ENCODE measurements at places on chromosomes 1 and 21. TPM values are rescaled to one million over a fixed set of nuclear protein-coding genes. Genes with fewer than 3 reads are reported as not detected.

The SPRR2E gene
- total RNA-seq = not detected

The SH2D1B gene
- total RNA-seq = 0.66 TPM

The ZYG11A gene
- total RNA-seq = 0.09 TPM

The PCAT6 gene
- total RNA-seq = 1.0 TPM

DNA sequence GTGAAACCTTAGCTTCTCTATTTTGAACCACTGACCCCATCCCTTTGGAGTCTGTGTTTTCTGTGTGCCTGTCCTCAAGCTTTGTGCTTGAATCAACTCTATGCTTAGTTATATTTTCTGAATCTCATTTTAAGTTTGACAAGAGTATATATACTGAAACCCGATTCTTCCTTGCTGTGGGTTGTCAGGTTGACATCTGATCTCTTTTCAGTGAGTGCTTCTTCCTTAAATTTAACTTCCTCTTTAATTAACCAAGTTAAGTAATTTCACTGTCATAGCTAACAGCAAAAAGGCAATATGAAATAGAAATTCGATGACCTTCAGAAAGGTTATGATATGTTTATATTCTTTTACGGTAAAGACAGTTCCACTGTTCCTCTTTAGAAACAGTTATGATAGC is 69.4 kb downstream of the C1orf21 start:
- no peaks in the 10 kb centered on the region for H3K27me3 ChIP-seq
- no peaks in the 10 kb centered on the region for H3K36me3 ChIP-seq
- H3K4me1 ChIP-seq = no peaks in the 10 kb centered on the region
- DNase-seq = no peak
- H3K4me3 ChIP-seq = no peak overlapping the region
- H3K27ac ChIP-seq = no peak overlapping the region

DNA sequence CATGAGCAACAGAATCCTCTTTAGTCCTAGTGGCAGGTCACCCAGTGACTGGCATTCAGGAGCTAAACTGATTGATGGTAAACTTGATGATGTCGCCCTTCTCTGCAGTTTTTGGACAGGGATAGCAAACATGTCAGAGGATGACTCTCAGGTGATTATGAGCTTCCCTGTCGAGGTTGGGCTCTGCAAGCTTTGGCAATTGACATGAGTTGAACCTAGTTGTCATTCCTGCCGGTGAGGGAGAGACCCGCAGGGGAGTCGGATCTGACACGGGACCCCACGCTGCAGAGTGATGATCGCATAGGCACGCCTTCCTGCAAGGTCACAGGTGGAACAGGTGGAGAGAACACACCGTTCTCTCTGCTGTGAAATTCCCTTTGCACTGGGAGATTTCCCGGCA is 438.0 kb upstream of the VAMP3 start:
- H3K36me3 ChIP-seq = no peaks in the 10 kb centered on the region
- H3K27ac ChIP-seq = no peak overlapping the region
- no peak for DNase-seq
- no peaks in the 10 kb centered on the region for H3K4me1 ChIP-seq

Measured in T-cell (primary cell).